ENCODE measurements at places on chromosomes 2 and 18. TPM values are rescaled to one million over a fixed set of nuclear protein-coding genes. Genes with fewer than 3 reads are reported as not detected.

The SCN1A gene
- polyA plus RNA-seq: 0.04 TPM

The UGT1A9 gene
- polyA plus RNA-seq: not detected

The MRPL44 gene
- 28.0 TPM for polyA plus RNA-seq

The NOSTRIN gene
- polyA plus RNA-seq: 9.2 TPM

GRCh38 chr2:240948905-240949790, 43.0 kb downstream of the CROCC2 start:
- DNase-seq: no peak

DNA sequence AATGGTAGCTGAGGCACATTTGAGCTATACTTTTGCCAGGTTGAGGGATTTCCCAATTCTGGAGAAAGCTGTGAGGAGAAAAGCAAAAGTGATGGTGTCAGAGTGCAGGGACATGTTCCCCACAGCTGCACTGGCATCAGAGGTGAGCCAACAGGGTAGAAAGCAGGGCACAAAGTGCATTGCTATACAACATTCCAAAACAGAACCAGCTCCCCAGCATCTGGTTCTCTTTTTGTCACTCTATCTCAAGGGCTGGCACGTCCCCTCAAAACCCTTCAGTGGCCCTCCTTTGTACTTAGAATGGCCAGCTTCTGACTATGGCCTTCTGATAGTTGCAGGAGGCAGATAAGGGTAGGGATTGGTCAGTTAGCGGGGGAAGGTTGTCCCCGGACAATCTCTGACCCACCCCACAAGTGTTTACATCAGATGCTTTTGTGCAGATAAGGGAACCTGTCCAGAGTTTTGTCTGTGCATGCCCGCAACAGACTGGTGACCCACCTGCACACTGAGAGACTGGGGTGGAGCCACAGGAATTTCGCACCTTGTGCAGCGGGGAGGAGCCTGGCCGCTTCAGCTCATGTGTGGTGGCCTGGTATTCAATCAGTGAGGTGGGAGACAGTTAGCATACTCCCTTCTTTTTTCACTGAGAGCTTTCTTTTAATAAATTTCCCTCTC, 31.0 kb upstream of the TMEM17 start:
- DNase-seq: no peak

Data from muscle of leg (tissue), 16 donors.